Epithelial cell of prostate (primary cell): ENCODE measurements at places on chromosomes 4 and X.

- DNase-seq = no peak
These were observed 89.8 kb upstream of the ACSL4 start for GRCh38 chrX:109822861-109823260.

- DNase-seq = peak; percentile 62
These were observed 56.4 kb upstream of the XIAP start for GRCh38 chrX:123803331-123803983.

- DNase-seq = no peak
These were observed at the start of gene PAK3 for GRCh38 chrX:111095974-111096895. PAK3 (plus strand) TSS chrX:111096191; CDS start chrX:111123104, 26,913 bp downstream.

DNA sequence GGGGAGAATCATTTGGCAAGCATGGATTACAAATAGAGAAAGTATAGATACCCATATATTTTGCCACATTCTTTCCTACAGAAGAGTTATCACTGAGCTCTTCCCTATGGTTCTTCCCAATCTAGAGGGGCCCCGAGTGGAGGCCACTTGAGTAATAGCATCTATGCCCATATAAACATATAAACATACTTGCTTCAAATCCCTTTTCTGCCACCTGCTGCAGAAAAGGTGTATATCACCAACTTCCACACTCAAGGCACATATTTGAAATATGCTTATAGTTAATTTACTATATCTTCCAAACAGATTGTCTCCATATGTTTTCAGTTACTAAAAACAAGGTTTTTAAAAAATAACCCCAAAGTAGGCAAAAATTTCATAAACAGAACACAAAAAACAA lies 642.8 kb upstream of the DIPK2B start:
- no peak for DNase-seq

GRCh38 chr4:73732759-73733431 lies 7.5 kb upstream of the CXCL8 start:
- no peak for DNase-seq

DNA sequence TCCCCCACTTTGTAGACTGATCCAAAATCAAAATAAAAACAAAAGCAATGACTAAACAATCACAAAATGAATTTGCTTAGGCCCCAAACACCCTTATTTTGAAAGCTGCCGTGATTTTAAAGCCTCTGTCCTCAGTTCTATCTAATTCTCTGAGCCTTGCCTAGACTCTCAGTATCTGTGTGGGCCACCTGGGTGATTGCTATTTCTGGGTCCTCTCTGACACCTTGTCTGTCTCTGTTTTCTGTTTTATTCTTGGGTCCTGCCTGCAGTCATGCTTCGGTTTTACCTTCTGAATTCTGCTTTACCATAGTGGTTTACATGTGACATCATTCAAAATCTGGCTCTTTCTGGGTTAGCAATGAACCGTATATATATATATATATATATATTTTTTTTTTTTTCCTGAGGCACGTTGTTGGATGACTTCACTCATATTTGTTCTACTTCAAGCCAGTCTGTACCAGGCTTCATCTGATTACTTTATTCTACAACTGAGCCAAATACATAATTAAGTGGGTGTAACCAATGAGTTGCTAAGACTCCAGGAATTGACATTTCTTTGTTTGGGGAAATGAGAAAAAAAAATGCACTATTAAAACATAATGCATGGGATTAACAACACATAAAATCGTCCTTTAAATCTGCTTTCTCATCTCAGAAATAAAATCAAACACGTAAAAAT lies 710.7 kb upstream of the SLIT2 start:
- DNase-seq = no peak

- DNase-seq = no peak
These were observed 41.2 kb upstream of the ENOX2 start for GRCh38 chrX:130944230-130944629.

DNA sequence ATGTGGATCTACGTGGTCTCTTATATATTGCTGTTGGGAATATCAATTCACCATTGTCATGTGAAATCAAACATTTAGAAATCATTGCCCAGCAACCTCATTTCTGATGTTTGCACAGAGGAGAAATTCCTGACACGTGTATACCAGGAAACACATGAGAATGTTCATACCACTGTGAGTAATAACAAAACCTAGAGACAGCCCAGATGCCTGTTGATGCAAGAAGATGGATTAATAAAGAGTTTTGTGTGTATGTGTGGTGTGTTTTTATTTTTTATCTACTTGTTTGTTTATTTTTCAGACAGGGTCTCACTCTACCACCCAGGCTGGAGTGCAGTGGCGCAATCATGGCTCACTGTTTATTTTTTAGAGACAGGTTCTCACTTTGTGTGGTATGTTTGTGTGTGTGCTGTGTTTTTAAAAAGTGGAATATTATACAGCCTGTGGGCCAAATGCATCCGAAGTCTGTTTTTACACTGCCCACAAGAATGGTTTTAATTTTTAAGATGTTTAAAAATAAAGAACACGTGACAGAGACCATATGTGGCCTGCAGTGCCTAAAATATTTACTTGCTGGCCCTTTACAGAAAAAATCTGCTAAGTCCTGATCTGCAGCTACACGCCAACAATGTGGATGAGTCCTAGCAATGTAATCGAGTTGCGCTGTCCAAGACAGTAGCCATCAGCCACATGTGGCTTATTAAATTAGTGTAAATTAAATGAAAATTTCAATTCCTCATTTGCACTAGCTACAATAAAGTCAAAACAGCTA lies 39.2 kb downstream of the TXLNG start:
- DNase-seq = no peak

DNA sequence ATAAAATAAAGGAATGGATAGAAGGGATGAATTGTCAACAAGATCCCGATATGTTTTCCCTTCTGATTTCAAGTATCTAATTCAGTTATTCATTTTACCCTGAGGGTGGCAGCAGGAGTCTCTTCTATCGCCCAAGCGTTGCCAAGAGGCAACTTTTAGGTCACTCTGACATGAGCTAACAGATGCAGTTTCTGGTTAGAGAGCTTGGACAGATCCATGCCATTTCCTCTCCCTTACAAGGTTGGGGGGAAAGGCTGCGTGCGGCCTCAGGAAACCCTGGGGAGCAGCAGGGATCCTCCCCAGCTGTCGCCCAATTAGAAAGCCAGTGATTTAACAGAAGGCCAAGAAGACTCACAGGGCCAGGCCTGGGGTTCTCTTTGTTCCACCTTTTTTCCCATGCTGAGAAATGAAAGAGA lies 35.3 kb upstream of the WAS start:
- DNase-seq = no peak

DNA sequence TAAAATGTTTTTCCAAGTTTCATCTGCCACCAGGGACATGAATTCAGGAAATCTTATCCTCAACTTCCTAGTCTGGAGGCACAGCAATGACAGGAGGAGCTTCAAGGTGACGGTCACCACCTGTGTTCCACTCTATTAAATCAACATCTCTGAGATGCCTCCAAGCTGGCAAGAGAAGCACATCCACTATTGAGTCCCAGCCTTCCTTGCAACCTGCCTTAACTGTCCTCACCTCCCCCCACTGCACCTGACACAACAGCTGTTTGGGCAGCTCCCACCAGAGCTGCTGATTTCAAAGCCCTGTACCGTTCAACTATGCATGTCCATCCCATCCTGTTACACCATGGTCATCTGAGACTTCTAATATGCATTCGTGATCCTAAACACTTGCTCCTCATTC lies 123.4 kb downstream of the COL25A1 start:
- no peak for DNase-seq

GRCh38 chr4:24686866-24687692 lies 102.7 kb upstream of the DHX15 start:
- DNase-seq = no peak

- no peak for DNase-seq
These were observed 101.9 kb downstream of the FAM53A start for GRCh38 chr4:1582227-1582626.

DNA sequence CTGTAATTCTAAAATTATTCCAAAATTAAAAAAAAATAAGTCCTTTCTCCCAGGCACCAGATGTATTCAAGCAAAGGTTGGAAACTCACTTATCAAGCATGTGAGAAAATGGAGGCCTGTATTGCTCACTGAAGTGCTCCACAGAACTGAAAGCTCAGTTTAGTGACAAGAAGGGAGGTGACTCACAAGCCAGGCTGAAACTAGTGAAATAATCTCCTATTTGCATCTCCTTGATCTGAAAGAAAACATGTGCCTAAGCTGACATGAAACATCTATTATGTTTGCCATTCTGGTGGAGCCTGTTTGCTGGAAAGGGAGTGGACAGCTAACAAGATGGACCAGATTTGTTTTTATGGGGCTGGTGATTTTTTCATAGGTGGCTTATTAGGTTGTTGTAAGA lies 54.0 kb upstream of the AMELX start:
- peak; percentile 79 for DNase-seq

DNA sequence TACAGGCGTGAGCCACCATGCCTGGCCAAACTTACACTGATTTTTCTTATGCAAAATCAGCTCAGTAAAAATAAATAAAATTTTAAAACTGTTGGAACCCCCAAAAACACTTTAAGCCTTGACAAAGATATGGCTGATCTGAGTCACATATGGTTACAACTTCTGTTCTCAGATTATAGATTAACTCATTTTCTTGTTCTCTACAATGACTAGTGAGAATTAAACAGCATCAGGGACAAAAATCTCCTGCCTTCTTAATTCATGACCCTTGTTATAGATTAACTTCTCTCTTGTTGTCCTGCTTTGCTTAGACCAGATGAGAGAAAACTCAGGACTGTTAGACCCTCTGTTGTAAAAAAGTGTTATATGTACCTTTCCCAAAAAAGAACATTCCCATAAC lies 24.2 kb upstream of the EXOC1L start:
- DNase-seq = no peak

DNA sequence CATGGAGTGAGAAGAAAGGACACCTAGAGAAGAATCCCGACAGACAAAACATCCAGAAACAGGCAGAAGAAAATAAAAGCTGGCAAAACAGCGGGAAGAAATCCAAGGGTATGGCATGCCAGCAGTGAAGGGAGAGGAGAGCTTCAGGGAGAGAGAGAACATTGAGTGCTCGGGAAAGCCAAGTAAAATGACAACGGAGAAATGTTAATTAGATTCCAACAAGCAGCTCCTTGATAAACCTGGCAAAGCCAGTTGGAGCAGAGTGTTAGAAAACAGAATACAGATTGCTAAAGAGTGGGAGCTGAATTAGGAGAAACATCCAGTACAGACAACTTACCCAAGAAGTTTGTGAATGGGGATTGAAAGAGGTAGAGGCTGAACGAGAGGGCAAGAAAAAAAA lies 40.4 kb upstream of the MAOA start:
- no peak for DNase-seq

DNA sequence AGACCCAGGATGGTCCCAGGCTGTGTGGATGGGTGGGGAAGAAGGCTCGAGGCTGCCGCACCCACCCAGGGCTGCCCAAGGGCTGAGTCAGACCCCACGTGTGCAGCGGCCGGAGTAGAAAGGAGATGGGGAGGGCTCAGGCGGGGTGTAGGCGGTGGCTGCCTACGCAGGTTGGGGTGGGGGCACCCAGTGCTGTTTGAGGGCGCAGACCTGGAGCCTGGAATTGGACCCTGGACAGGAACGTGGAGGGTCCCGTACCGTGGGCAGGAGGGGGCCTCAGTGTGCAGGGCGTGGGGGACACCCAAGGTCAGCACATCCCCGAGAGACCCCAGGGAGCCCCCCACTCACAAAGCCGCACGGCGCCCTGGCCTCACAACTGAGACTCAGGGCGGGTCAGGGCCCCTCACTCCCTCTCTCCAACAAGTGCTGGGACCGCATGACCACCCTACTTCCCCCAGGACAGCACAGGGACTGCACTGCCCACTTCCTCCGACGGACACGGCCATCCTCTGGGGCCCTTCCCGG lies 79.9 kb downstream of the FAM53A start:
- no peak for DNase-seq
